ENCODE measurements at places on chromosomes 12 and 14. TPM values are rescaled to one million over a fixed set of nuclear protein-coding genes. Genes with fewer than 3 reads are reported as not detected.

PDE3A gene
- 5.5 TPM for total RNA-seq

SPX gene
- total RNA-seq, result 0.59 TPM

PGF gene
- total RNA-seq, result 3.0 TPM

RPL10L gene
- total RNA-seq, result not detected

TMCC3 gene
- 9.7 TPM for total RNA-seq

PITPNM2 gene
- total RNA-seq, result 29.9 TPM

SEC23A gene
- total RNA-seq, result 56.7 TPM

TAS2R19 gene
- 2.8 TPM for total RNA-seq

STAC3 gene
- 8.7 TPM for total RNA-seq

CCDC196 gene
- total RNA-seq, result not detected

GLT8D2 gene
- total RNA-seq, result 10.5 TPM

PPP4R4 gene
- total RNA-seq, result 5.9 TPM

GPRC5D gene
- not detected for total RNA-seq

WNT1 gene
- not detected for total RNA-seq

DIO2 gene
- 0.62 TPM for total RNA-seq

OTUB2 gene
- 1.9 TPM for total RNA-seq

CELA1 gene
- not detected for total RNA-seq

KRT3 gene
- total RNA-seq, result not detected

MAPK1IP1L gene
- 72.4 TPM for total RNA-seq

B3GNT4 gene
- total RNA-seq, result 0.30 TPM

PRH1 gene
- total RNA-seq, result 13.9 TPM

PLCZ1 gene
- not detected for total RNA-seq

GYS2 gene
- not detected for total RNA-seq

TAS2R7 gene
- total RNA-seq, result not detected

ABCD2 gene
- 0.47 TPM for total RNA-seq

LTB4R gene
- total RNA-seq, result 14.1 TPM

MDM1 gene
- 13.8 TPM for total RNA-seq

SYCP3 gene
- total RNA-seq, result 0.71 TPM

HCAR1 gene
- total RNA-seq, result 1.6 TPM

NKX2-1 gene
- total RNA-seq, result 180 TPM

MAP1LC3B2 gene
- 1.9 TPM for total RNA-seq

ADAM21 gene
- total RNA-seq, result 0.24 TPM

ARG2 gene
- total RNA-seq, result 0.77 TPM

CLEC1B gene
- total RNA-seq, result 0.95 TPM

LMNTD1 gene
- 2.6 TPM for total RNA-seq

MYRFL gene
- not detected for total RNA-seq

TOMM20L gene
- total RNA-seq, result not detected

NAB2 gene
- 28.9 TPM for total RNA-seq

CCDC177 gene
- not detected for total RNA-seq

ABCC9 gene
- total RNA-seq, result 27.5 TPM

DENND5B gene
- total RNA-seq, result 6.0 TPM
